Brain pericyte (primary cell): ENCODE measurements at places on chromosomes 11 and 22.

DNA sequence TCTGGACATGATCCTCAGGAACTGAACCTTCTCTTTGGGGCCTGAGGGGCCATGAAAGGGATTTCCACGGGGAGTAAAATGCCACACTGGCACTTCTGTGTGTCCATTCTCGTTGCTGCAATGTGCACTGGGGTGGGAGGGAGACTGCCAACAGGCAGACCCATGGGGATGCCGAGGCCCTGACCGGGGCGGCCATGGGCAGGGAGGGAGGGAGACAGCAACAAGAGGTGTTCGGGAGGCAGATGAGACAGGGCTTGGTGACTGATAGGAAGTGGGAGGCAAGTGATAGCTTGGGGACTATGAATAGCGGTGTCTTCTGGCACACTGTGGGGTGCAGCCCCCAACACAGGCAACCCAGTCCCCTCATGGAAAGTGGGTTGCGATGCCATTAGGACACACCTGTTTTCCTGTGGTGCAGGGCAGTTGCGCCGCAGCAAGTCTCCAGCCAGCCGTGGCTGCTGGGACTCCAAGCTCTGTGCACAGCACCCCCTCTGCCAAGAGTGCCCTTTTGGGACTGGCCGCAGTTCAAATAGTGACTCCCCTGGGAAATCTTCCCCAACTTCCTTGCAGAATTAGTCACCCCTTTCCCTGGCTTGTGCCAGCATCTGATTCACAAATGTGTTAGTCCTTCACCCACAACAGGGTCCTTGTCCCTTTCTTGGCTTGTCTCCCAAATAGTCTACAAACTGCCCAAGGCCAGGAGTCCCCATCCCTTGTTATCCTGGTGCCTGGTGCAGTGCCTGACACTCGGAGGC lies 88.8 kb downstream of the CHST1 start:
- no peak for DNase-seq

DNA sequence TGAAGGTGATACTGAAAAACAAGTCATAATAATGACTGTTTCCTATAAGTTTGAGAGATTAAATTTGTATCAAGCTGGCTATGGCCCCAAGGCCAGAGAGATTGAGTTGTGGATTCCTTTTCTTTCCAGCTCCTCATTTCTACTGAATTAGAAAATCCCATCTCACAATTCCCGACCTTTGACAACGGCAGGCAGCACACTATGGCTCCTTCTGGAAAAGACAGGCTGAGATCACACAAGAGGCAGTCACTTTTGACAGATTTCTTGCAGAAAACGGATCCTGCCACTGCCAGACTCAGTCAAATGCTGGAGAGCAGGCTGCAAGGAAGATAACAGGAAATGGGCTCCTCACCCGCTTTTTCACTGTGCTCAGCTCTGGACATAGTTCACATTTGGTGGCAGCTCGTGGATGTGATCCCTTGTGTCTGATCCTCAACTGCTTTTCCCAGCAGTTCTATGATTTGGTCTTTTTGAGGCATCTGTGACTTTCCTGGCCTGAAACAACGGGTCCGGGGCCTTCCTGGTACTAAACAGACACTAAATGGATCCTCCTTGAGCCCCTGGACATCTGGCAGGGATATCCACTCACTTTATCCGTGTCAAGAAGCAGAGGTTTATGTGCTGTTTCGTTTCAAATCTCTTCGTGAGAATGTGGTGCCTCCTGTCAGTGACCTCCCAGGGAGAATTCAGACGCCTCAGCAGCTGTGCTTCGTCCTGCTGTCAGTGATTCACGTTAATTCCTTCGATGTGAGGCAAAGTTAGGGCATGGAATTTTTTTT lies 26.1 kb upstream of the RTL6 start:
- no peak for DNase-seq

GRCh38 chr11:86124251-86125233 lies 55.7 kb upstream of the PICALM start:
- DNase-seq = no peak

GRCh38 chr11:36395978-36396736 lies 100.1 kb downstream of the PRR5L start:
- DNase-seq = no peak

- DNase-seq = no peak
Measured at GRCh38 chr22:42661985-42662831, 13.0 kb upstream of the CYB5R3 start.

GRCh38 chr11:66523611-66524010 lies 13.2 kb downstream of the BBS1 start:
- DNase-seq = no peak

- no peak for DNase-seq
Measured at GRCh38 chr11:114820621-114821020, 142.3 kb downstream of the NXPE2 start.
